M059J (cell line): ENCODE measurements at places on chromosomes 6 and 20.

GRCh38 chr6:146026873-146027272 lies 2.0 kb upstream of the GRM1 start:
- DNase-seq = no peak

DNA sequence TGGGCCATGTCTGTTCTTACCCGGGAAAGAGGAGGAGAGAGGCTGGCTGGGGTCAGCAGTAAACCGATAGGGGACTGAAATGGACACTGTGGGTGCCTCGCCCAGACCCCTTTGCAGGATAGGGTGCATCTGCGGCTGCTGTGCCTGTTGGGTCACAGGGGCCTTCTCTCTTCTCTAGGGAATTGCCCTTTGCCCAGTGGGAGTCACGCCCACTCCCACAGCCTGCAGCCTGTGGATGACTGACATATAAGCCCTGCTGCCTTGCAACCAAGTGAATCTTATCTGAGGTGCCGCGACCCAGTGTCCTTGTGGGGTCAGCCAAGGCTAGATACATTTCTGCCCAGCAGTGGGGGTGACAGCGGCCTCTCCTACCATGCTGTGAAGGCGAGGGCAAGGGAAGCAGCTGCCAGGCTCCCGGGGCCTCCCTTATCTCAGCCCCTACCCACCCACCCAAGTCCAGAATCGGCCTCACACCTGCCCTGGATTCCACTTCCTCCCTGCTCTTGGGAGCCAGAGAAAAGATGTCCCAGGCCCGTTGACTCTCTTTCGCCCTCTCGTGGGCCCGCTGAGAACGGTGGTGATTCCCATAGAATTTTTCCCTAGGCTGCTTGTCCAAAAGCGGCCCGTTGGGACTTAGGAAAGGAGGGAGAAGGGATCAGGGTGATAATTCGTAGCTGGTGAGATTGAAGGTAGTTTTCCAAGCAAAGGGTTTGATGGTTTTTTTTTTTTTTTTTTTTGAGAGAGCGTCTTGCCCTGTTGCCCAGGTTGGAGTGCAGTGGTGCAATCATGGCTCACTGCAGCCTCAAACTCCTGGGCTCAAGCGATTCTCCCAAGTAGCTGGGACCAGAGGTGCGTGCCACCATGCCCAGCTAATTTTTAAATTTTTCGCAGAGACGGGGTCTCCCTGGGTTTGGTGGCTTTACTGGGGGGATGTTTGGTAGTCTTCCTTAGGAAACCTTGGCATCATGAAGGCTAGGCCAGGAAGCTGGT lies 76.4 kb upstream of the RNF24 start:
- peak; percentile 77 for DNase-seq

DNA sequence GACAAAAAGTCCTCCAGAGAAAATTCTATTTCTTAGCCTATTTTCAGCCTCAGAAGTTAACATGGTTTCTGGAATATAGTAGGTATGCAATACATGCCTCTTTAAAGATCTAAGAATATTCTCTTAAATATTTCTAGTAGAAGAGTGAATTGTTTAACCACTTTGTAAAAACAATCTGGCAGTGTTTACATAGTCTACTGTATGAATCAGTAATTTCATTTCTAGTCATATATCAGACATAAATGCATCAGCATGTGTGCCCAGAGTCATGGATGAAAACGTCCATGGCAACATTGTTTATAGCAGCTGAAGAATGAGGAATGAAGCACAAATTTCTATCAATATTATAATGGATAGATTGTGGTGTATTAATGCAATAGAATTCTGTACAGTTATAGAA lies 124.9 kb downstream of the NKAIN2 start:
- no peak for DNase-seq

GRCh38 chr6:38508894-38509293 lies 130.8 kb downstream of the BTBD9 start:
- peak; percentile 67 for DNase-seq

DNA sequence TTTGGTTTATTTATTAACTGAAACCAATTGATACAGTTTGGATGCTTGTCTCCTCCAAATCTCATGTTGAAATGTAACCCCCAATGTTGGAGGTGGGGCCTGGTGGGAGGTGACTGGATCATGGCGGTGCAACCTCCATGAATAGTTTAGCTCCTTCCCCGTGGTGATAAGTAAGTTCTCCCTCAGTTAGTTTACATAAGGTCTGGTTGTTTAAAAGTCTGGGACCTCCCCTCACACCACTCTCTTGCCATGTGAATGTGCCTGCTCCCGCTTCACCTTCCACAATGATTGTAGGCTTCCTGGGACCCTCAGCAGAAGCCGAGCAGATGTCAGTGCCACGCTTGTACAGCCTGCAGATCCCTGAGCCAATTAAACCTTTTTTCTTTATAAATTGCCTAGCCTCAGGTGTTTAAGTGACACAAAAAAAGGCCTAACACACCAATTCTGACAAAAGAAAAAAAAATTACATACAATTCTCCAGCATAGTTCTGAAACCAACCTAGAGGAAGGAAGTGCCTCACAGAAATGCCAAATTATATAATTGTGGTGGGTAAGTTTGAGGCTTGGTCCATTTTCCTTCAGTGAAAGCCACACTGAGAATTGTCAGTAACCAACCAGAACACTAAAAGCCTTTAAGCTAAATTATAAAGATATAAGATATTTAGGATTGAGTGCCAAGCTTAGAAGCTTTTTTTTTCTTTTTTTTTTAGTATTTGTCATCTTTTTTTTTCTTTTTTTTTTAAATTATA lies 15.0 kb downstream of the MAP7 start:
- DNase-seq = no peak

- DNase-seq = no peak
These were observed 46.7 kb upstream of the TTPAL start for GRCh38 chr20:44429017-44429339.

DNA sequence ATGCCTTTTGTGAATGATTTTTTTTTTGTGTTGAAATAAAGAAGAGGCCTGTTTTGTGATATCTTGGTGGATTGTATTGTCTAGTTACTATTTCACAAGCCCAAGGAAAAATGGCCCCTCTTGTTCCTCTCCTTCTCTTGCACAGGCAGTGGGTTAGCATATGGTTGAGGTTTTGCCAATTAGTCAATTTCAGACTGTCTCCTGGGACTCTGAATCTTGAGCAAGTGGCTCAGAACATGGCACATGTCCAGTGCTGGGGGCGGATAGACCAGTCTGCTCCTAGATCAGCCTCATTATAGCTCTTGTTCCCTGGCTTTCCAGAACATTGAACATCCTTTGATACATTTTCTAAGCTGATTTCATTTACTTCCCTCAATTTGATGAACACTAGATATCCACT lies 589.2 kb downstream of the PHF3 start:
- DNase-seq = peak; percentile 21

GRCh38 chr6:46393940-46394337 lies 97.3 kb downstream of the RCAN2 start:
- no peak for DNase-seq

DNA sequence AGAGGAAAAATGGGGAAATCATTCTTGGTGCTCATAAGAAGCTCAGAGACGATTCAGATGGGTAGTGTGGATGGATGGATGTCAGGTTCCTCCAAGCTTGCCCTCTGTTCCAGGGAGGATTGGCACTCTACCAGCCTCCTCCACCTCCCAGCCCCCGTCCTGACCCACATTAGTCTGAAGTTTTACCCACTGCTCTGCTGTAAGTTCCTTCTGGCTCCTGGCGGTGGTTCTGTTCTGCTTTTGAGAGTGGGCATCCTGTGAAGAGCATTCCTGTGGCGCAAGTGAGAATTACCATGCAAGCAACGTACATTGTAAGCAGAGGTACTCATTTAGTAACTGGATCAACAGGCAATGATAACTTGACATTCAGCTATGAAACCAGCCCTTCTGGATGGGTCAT lies 103.4 kb downstream of the SYNDIG1 start:
- no peak for DNase-seq

- peak; percentile 29 for DNase-seq
These were observed 350.0 kb downstream of the QKI start for GRCh38 chr6:163764565-163764964.

GRCh38 chr6:160462551-160463109 lies 114.5 kb downstream of the SLC22A3 start:
- DNase-seq = peak; percentile 94

DNA sequence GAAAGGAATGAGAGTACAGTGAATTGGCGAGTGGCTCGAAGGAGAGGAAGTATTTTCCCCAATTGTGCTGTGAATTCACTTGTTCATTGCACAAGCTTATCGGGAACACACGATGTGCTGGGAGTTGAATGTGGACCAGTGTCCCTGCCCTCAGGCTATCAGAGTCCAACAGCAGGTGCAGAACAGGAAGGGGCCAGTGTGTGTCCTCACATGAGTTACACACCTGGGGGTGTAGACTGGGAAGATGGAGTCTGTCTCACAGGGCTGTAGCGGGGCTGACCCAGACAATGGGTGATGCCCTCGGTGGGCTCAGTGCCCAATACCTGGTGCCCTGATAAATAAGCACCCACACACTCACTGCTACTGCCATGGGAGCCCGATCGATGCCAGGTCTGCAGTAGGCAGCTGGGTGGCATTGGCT lies 14.4 kb downstream of the DUSP22 start:
- no peak for DNase-seq

DNA sequence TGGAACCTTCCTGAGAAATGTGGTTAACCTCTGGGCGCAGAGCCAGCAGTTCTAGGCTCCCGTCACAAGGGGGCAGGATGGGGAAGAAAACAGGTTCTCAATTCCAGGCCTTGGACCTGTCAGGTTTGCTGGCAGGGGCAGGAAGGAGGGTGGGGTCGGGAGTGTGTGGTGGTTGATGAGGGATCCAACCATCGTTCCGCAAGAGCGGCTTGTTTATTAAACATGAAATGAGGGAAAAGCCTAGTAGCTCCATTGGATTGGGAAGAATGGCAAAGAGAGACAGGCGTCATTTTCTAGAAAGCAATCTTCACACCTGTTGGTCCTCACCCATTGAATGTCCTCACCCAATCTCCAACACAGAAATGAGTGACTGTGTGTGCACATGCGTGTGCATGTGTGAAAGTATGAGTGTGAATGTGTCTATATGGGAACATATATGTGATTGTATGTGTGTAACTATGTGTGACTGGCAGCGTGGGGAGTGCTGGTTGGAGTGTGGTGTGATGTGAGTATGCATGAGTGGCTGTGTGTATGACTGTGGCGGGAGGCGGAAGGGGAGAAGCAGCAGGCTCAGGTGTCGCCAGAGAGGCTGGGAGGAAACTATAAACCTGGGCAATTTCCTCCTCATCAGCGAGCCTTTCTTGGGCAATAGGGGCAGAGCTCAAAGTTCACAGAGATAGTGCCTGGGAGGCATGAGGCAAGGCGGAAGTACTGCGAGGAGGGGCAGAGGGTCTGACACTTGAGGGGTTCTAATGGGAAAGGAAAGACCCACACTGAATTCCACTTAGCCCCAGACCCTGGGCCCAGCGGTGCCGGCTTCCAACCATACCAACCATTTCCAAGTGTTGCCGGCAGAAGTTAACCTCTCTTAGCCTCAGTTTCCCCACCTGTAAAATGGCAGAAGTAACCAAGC lies 29.6 kb downstream of the SRSF3 start:
- peak; percentile 85 for DNase-seq

- DNase-seq = no peak
These were observed 107.9 kb downstream of the GPX5 start for GRCh38 chr6:28633445-28634215.

DNA sequence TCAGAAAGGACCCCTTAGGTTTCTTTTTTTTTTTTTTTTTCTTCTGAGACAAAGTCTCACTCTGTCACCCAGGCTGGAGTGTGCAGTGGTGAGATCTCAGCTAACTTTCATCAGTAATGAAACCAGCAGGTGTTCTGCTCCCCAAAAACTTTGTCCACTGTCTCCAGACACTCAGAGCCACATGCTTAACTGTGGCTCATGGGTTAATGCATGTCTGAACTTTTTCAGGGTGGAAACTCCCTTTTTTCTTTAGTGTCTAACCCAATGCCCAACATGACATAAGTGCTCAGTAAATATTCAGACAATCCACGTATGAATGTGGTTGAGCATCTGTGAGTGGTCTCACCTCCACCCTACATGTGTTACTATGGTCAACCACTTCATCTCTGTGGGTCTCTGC lies 45.4 kb downstream of the MYB start:
- no peak for DNase-seq

DNA sequence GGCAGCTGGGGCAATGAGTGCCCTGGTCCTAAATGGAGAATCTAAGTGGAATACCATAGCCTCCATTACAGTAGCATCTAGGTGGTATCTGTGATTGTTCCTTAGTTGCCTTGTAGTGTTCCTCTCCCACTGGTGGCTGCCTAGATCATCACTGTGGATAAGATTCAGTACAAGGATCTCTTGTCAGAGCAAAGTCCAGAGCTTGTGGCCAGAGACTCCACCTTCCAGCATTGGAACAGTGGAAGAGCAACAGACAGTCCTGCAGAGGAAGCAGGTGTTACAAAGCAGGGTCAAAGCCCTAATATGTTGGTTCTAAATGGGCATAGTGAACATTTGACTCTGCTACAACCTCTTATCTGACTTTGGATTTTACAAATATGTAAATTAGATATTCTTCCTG lies 194.1 kb upstream of the GRIK2 start:
- no peak for DNase-seq

GRCh38 chr6:170202416-170203135 lies 88.3 kb downstream of the DLL1 start:
- DNase-seq = no peak
